ENCODE measurements at places on chromosomes 7 and 10. TPM values are rescaled to one million over a fixed set of nuclear protein-coding genes. Genes with fewer than 3 reads are reported as not detected.

- no peak for DNase-seq
Observed at GRCh38 chr7:137944168-137944567, 57.7 kb downstream of the CREB3L2 start.

Gene ITGA8
- not detected for total RNA-seq

Gene CPN1
- not detected for total RNA-seq

- no peak for DNase-seq
Observed at GRCh38 chr7:103307503-103308231, 10.4 kb downstream of the PMPCB start.

DNA sequence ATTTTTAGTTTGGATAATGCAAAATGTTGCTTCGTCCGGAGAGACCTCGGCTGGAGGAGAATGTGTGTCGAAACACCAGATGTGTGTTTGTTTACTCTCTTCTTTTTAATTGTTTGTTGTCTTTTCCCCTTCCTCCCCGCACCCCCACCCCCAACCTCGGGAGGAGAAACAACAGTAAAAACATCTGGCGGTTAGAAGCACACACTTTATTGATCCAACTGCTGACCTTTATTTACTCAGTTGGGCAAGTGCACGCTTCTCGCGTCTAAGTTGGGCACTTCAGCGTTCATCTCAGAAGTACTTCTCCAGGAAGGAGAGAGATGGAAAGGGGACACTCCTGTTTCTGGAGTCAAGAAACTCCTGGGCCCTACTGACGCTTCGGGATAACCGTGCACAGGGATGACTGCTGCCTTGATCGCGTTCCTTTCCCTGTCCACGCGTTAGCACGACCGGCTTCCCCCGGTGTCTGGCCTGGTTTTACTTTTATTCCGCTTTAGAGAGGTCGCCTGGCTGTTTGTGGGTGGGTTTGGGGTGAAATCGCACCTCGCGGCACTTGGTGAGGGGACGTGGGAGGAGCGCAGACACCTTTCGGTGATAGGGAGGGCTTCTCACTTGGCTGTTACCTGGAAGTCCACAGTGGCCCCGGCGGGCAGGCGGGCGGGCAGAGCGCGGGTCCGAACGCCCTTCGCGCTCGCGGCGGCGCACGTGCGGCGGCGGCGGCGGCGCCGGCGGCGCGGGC, 168.3 kb upstream of the PPP1R3A start:
- DNase-seq = no peak

DNA sequence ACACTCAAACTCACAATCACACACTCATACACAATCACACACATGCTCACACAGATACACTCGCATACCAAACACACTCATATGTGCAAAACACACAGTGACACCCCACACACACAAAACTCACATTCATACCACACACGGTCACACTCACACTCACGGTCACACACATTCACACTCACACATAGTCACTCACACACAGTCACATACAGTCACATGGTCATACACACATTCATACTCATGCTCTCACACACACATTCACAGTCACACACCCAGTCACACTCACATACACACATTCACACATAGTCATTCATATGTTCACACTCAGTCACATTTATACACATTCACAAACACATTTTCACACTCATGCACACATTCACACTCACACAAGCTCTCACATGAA, 296.0 kb upstream of the RNF32 start:
- no peak for DNase-seq

DNA sequence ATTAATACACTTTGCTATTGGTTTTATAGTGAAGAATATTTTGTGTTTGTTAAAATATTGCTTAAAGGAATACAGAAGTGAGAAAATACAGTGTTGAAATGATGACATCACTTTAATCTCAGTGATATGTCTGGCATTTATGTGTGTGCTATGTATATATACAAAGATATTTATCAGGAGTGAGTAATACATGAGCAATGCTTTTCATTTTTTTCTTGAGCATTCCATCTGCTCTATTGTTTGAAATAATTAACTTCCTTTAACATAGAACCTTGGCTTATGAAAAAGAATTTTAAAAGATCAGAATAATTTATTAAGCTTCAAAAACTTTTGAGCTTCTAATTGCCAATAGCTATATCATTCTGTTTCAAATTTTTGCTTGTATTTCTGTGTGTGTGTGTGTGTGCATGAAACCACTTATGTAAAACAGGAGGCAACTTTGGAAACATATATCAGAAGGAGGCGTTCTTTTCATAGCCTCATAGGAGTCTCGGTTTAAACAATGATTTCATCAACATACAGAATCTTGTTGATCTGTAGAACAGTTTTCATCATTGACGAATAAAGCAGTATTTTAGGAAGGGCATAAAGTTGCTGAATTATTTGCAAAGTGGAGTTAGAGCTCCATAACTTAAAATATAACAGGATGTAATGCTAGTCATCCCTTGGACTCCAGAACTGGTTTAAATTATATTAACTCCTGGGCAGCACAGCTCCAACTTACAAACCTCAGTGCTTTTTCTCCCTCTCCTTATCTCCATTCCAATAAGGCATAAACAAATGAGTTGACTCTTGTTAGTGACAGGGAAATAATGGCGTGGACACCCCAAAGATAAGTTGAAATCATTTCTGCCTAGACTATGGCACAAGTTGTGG, 228.4 kb upstream of the DGKB start:
- DNase-seq = no peak

Gene NYAP1
- total RNA-seq = 4.2 TPM

GRCh38 chr7:8125680-8126444, 136.1 kb downstream of the ICA1 start:
- DNase-seq = no peak

GRCh38 chr7:85528581-85528980, 341.7 kb upstream of the SEMA3D start:
- DNase-seq = no peak

DNA sequence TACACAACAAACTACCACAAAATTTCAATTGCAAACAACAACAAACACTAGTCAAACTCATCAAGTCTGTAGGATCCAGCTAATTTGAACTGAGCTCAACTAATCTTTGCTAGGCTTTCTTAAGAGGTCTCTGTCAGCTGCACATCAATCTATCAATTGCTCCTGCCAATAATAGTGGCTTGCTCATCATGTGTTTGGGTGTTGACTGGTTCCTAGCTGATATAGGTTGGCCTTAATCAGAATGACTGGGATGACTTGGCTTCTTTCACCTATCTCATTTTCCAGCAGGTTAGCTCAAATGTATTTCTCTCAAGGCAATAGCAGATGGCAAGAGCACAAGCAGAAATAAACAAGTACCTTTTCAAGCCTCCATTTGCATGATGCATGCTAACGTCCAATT, 370.3 kb upstream of the NFE2L3 start:
- no peak for DNase-seq

- no peak for DNase-seq
Observed at GRCh38 chr7:16204953-16205352, 216.4 kb downstream of the CRPPA start.

DNA sequence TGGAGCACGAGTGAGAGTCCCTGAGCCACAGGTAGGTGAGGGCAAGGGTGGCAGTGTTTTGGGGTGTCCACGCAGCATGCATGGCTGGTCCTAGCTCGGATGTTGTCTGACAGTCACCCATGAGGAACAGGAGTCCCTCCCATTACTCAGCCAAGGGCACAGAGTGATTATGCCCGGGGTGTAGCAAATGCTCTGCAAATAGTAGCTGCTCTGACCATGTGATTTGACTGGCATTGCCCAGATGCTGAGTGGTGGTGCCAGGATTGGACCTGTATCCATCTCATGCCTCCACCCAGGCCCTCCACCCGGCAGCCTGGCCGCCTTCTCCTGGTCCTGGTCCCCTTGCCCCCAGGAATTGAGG, 150.8 kb downstream of the GRK5 start:
- DNase-seq = no peak

GRCh38 chr7:108838198-108838597, 268.5 kb downstream of the DNAJB9 start:
- DNase-seq = no peak

Gene HOXA11
- not detected for total RNA-seq

DNA sequence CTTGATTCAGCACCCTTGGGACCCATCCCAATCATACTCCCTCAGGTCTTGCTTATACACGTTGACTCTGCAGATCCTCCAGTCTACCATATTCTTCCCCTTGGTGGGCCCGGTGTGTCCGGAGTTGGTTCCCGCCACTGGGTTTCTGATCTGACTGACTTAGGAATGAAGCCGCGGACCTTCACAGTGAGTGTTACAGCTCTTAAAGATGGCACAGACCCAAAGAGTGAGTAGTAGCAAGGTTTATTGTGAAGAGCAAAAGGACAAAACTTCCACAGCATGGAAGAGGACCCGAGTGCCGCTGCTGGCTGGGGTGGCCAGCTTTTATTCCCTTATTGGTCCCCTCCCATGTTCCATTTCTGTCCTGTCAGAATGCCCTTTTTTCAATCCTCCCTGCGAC, 5.9 kb upstream of the GDF10 start:
- DNase-seq = no peak

GRCh38 chr10:131089861-131090260, 221.7 kb downstream of the TCERG1L start:
- DNase-seq = no peak

DNA sequence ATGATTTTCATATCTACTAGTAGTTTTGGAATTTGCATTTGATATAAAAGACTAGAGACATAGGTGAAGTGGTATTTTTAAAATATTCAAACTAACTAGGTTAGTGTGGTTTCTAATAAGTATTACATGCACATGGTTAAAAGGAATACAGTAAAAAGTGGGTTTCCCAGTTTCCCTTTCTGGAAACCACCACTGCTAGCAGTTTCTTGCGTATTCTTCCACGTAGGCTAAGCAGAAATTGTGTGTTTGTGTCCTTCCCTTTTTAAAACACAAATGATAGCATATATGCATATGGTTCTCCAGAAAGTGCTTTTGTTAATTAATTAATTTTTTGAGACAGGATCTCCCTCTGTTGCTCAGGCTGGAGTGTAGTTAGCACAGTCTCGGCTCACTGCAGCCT, 15.4 kb downstream of the NRF1 start:
- DNase-seq = no peak

DNA sequence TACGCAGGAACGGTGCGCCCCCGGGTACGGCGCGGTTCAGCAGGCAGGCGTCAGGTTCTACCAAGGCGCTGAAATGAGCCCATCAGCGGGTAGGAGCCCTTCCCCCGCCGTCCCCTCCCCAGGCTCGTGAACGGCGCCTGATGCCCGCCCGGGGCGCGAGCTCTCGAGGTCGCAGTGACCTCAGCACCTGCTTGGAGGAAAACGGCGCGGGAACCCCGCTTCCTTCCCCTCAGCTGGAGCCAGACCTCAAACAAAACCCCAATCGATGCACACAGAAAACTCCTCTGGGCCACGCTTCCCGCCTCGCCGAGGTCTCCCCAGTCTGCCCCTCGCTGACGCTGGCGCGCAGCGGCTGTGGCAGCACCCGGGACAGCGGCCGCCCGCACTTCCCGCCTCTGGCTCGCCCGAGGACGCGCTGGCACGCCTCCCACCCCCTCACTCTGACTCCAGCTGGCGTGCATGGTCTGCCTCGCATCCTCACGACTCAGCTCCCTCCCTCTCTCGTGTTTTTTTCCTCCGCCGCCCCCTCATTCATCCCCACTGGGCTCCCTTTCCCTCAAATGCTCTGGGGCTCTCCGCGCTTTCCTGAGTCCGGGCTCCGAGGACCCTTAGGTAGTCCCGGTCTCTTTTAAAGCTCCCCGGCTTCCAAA, 514 bp upstream of the GAD2 start:
- no peak for DNase-seq

GRCh38 chr7:134605978-134606923, 40.4 kb upstream of the BPGM start:
- DNase-seq = no peak

GRCh38 chr7:104156842-104157277, 51.0 kb downstream of the ORC5 start:
- no peak for DNase-seq

GRCh38 chr10:113732966-113733365, 18.5 kb upstream of the PLEKHS1 start:
- DNase-seq = no peak

Gene CYP2E1
- total RNA-seq = 0.13 TPM

DNA sequence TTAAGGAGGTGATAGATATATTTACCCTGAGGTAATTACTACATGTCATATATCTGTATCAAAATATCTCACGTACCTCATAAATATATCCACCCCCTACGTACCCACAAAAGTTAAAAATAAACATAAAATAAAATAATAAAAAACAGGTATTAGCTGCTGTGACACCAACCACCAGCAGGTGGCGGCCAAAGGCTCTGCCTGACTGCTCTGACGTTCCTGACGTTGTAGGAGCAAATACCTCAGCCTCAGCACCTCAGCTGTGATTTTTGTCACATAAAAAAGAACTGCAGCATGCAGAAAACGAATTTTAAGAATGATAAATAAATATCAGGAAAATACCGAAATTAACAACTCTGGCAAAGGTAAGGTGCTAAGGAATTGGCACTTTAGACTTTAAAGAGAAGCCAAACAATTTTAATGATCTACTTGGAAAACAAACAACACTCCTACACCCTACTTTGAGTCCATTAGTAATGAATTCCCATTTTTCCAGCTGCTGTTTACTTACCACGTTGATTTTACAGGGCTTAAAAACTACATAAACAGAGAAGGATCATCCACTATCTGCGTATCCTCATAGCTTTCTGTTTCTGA, 125.4 kb upstream of the TARP start:
- DNase-seq = no peak

Gene INTS15
- 13.6 TPM for total RNA-seq

DNA sequence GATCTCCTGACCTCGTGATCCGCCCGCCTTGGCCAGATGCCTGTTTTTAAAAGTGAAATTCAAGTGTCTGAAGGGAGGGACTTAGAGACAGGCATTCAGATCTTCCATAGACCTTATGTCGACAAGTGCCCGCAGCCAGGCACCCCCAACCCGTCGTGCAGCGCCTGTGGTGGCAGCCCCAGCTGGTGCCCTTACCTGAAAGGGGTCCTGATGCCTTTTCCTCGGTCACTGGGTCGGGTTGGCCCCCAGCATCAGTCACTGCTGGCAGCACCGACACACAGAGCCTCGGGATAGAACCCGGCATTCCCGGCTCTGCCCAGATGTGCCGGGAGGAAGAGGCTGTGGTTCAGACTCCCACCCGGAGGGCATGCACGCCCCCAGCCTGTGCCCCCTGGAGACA, 23.3 kb downstream of the LRRC27 start:
- no peak for DNase-seq

GRCh38 chr10:37760817-37761216, 96.6 kb downstream of the ZNF248 start:
- no peak for DNase-seq

Gene HTR7
- 0.28 TPM for total RNA-seq

GRCh38 chr10:72976886-72977285, 22.3 kb upstream of the PLA2G12B start:
- DNase-seq = no peak

Gene ANK3
- 12.4 TPM for total RNA-seq

Data from pulmonary artery endothelial cell (primary cell).